Neural crest cell (in vitro differentiated cells): ENCODE measurements at places on chromosomes 3 and 15. TPM values are rescaled to one million over a fixed set of nuclear protein-coding genes. Genes with fewer than 3 reads are reported as not detected.

- no peaks in the 10 kb centered on the region for H3K36me3 ChIP-seq
- no peaks in the 10 kb centered on the region for H3K27me3 ChIP-seq
- no peak overlapping the region for H3K4me3 ChIP-seq
These were observed 43.0 kb upstream of the ATP2C1 start for GRCh38 chr3:130850843-130851242.

- H3K27me3 ChIP-seq, result no peaks in the 10 kb centered on the region
- no peak overlapping the region for H3K4me3 ChIP-seq
- H3K4me1 ChIP-seq, result peaks cover under 1% of the 10 kb centered on the region
These were observed 320.1 kb upstream of the WNT5A start for GRCh38 chr3:55807210-55807609.

DNA sequence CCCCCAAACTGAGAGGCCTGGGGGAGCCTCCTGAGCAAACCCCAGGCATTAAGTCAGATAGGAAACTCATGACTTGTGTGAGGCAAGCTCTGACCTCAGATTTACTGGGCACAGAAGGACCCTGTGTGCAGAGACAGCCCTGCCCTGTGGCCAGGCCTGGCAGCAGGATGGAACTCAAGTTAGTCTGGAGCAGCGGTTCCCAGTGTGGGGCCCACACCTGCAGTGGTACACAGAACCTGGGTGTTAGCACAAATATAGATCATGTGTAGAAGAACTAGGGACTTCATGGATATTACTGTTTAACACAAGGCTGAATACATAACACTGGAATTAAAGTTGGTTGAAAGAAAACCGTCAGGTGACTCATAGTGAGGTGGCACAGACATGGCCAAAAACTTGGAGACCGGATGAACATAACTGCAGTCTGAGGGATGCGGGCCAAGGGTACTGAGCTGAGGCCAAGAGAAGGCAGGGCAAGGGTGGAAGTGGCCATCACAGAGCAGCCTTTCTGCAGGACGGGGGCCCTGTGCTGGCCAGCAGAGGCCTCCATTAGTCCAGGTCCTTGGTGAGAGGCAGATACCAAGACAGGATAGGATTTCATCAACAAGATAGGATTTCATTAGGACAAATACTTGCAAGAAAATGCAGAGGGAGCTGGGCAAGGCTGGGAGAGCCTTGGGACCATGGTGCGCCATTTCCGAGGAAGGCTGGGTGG lies 40.9 kb downstream of the IRAK2 start:
- H3K27ac ChIP-seq, result peak overlapping the region; percentile 83
- DNase-seq, result no peak
- H3K27me3 ChIP-seq, result no peaks in the 10 kb centered on the region
- no peaks in the 10 kb centered on the region for H3K4me1 ChIP-seq

- peak overlapping the region; percentile 90 for H3K4me3 ChIP-seq
- no peaks in the 10 kb centered on the region for H3K36me3 ChIP-seq
- no peak overlapping the region for H3K27ac ChIP-seq
These were observed 4.8 kb upstream of the BCL6 start for GRCh38 chr3:187750006-187750512.

DNA sequence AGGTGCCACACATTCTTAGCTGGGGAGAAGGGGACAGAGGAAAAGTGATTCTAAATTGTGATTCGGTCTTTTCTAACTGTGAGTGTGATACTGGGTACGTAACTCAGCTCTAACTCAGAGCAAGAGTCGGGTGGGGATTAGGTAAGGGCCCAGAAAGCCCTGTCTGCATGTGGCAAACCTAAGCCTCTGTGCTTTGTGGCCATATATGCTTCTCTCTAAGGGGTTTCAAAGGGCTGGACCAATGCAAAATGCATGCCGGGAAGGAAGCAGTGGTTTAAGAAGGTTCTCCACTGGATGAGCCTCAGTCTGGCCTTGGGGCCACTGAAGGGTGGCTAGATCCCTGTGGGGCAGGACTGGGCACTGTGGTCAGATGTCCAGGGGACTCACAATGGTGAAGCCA lies 275.8 kb downstream of the PLCL2 start:
- no peak overlapping the region for H3K27ac ChIP-seq
- no peaks in the 10 kb centered on the region for H3K27me3 ChIP-seq
- no peaks in the 10 kb centered on the region for H3K36me3 ChIP-seq
- H3K4me1 ChIP-seq, result no peaks in the 10 kb centered on the region
- DNase-seq, result no peak

DNA sequence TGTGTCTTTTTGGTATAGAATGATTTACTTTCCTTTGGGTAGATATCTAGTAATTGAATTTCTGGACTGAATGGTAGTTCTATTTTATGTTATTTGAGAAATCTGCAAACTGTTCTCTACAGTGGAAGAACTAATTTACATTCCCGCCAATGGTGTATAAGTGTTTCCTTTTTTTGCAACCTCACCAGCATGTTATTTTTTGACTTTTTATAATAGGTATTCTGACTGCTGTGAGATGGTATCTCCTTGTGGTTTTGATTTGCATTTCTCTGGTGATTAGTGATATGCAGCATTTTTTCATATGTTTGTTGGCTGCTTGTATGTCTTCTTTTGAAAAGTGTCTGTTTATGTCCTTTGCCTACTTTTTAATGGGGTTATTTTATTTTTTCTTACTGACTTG lies 607.2 kb downstream of the OTOL1 start:
- no peaks in the 10 kb centered on the region for H3K27me3 ChIP-seq
- H3K4me3 ChIP-seq, result no peak overlapping the region
- H3K4me1 ChIP-seq, result no peaks in the 10 kb centered on the region
- H3K36me3 ChIP-seq, result no peaks in the 10 kb centered on the region
- no peak overlapping the region for H3K27ac ChIP-seq
- DNase-seq, result no peak

DNA sequence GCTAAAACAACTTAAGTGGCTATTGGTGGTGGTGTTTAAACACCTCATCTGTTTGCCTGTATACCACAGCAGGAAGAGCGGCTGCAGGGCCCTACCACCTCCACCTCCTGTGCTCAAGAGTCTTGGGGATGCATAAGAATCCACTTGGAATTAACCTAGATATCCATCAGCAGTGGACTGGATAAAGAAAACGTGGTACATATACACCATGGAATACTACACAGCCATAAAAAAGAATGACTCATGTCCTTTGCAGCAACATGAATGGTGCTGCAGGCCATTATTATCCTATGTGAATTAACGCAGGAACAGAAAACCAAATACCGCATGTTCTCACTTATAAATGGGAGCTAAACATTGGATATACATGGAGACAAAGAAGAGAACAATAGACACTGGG lies 76.8 kb downstream of the SETMAR start:
- no peaks in the 10 kb centered on the region for H3K4me1 ChIP-seq
- H3K4me3 ChIP-seq, result no peak overlapping the region
- no peaks in the 10 kb centered on the region for H3K27me3 ChIP-seq
- DNase-seq, result no peak
- H3K36me3 ChIP-seq, result peaks cover 18% of the 10 kb centered on the region

GRCh38 chr3:112647122-112647521 lies 6.2 kb upstream of the CCDC80 start:
- no peak overlapping the region for H3K4me3 ChIP-seq
- H3K27me3 ChIP-seq, result no peaks in the 10 kb centered on the region
- peaks cover 25% of the 10 kb centered on the region for H3K4me1 ChIP-seq
- no peak for DNase-seq

DNA sequence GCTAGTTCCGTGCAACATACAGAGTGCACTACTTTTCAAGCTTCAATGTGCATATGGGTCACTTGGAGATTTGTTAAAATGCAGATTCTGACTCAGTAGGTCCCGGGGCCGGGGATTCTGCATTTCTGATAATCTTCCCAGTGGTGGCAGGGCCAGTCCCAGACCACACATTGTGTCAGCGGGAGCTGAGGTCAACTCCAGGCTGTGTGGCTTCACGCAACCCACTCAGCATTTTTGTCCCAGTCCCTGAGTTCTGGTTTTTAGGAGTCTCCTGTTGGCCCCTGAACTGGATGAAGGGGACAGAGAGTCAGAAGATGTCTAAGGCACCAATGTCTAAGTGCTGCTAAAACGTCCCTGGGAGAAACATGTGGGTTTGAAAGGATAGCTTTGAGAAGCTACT lies 26.1 kb upstream of the CCDC174 start:
- no peak for DNase-seq

- DNase-seq, result no peak
- H3K4me1 ChIP-seq, result no peaks in the 10 kb centered on the region
- no peak overlapping the region for H3K27ac ChIP-seq
- H3K4me3 ChIP-seq, result no peak overlapping the region
- no peaks in the 10 kb centered on the region for H3K27me3 ChIP-seq
- H3K36me3 ChIP-seq, result peaks cover 42% of the 10 kb centered on the region
These were observed 18.6 kb downstream of the SPCS1 start for GRCh38 chr3:52724511-52724910.

DNA sequence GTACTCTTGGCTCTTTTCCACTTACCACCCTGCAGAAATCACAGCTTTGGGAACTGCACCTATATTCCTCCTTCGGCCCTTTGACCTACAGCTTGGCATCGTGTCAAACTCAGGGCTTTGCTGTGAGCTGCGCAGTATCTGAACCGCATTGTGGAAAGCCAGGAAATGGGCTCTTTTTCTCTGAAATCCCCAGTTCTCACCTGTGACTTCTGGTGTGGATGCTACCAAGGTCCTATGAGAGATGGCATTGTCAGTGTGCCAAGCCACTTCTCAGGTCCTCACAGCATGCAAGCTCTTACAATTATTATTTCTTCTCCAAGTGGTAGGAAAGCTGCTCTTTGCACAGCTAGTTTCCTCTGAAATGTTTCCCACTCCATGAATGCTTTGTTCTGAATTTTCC lies 450.6 kb upstream of the TBL1XR1 start:
- no peak overlapping the region for H3K27ac ChIP-seq
- no peaks in the 10 kb centered on the region for H3K27me3 ChIP-seq
- H3K4me3 ChIP-seq, result no peak overlapping the region
- H3K36me3 ChIP-seq, result no peaks in the 10 kb centered on the region
- DNase-seq, result no peak

- peaks cover 5% of the 10 kb centered on the region for H3K4me1 ChIP-seq
- no peak overlapping the region for H3K4me3 ChIP-seq
- H3K27me3 ChIP-seq, result no peaks in the 10 kb centered on the region
- no peak overlapping the region for H3K27ac ChIP-seq
- no peak for DNase-seq
These were observed 15.0 kb downstream of the NEK10 start for GRCh38 chr3:27354161-27354560.

DNA sequence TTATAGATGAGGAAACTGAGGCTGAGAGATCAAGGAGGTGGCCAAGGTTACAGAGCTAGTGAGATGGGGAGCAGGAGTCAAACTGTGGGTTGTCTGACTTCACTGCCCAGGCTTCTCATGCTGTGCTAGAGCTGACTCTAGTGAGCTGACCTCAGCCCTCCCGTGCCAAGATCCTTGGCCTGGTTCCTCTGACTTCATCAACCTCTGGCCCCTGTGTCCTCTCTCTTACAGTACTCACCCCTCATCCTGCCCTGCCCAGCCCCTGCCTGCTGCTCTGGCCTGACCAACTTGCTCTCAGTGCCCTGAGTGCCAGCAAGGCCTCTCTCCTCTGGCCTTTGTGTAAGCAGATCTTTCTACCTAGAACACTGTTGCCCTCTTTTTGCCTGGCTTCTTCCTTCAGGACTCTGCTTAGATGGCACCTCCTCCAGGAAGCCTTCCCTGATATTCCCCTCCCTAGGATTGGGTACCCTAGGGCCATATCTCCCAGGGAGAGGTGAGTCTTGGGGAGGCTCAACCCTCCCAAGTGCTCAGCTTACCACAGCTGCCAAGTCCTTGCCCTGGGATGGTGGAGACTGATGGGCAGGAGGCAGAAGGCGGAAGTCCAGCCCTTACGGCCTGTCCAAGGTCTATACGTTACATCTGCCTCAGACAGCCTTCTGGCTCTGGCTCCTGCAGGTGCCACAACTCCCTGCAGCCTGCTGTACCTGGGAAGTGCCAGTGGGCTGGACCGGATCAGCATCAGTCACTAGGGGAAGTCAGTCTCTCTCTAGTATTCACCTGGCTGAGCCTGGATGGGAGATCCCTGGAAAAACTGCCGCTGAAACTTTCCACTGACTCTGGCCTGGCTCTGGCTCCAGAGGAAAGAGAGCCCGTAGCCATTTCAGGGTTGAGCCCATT lies 36.3 kb upstream of the FAM107A start:
- peaks cover 15% of the 10 kb centered on the region for H3K4me1 ChIP-seq
- no peaks in the 10 kb centered on the region for H3K36me3 ChIP-seq
- no peak overlapping the region for H3K4me3 ChIP-seq

Gene KLHL40
- not detected in 2 replicates for total RNA-seq

Gene EIF3J
- total RNA-seq, result 118 and 128 TPM in 2 replicates

Gene TM4SF18
- not detected in 2 replicates for total RNA-seq
